Uterine smooth muscle cell (primary cell): ENCODE measurements at places on chromosomes 13 and 19. TPM values are rescaled to one million over a fixed set of nuclear protein-coding genes. Genes with fewer than 3 reads are reported as not detected.

ABHD8 gene
- 10.8 and 20.4 TPM in 2 replicates for total RNA-seq

ACP7 gene
- 0.33 and 0.87 TPM in 2 replicates for total RNA-seq

ZNF507 gene
- 15.6 and 19.1 TPM in 2 replicates for total RNA-seq

SIGLEC14 gene
- total RNA-seq = not detected in 2 replicates

CNFN gene
- total RNA-seq = not detected in 2 replicates

CCDC70 gene
- total RNA-seq = not detected in 2 replicates

HIF3A gene
- total RNA-seq = 0.75 and 8.7 TPM in 2 replicates

FAM174C gene
- total RNA-seq = 24.6 and 28.7 TPM in 2 replicates

NOVA2 gene
- under 0.01 TPM in 1 of 2 replicates, not detected in the other for total RNA-seq

CACNG6 gene
- 0.11 TPM in 1 of 2 replicates, not detected in the other for total RNA-seq

PDCD2L gene
- total RNA-seq = 13.5 and 19.8 TPM in 2 replicates

ZNF699 gene
- total RNA-seq = 15.7 and 17.4 TPM in 2 replicates

SMIM44 gene
- not detected in 2 replicates for total RNA-seq

APBA3 gene
- 19.6 and 20.5 TPM in 2 replicates for total RNA-seq

IFNL1 gene
- not detected in 2 replicates for total RNA-seq
